Activated naive CD8-positive, alpha-beta T cell treated with anti-CD3 and anti-CD28 coated beads for 36 hours (primary cell): ENCODE measurements at places on chromosomes 12 and 14.

DNA sequence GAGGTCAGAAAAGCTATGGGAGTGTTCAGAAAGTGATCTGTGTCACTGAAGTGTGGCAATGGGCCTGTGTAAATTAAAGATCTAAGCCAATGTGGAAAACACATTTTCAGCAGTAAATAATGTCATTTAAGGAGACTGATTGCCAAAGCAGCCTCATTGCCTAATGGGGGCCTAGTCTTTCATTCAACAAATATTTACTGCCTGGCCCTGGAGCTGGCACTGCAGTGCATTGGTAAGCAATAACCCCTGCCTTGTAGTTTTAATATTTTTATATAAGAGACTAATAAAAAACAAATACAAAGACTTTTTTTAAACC lies 326.6 kb downstream of the BTG1 start:
- DNase-seq: no peak

DNA sequence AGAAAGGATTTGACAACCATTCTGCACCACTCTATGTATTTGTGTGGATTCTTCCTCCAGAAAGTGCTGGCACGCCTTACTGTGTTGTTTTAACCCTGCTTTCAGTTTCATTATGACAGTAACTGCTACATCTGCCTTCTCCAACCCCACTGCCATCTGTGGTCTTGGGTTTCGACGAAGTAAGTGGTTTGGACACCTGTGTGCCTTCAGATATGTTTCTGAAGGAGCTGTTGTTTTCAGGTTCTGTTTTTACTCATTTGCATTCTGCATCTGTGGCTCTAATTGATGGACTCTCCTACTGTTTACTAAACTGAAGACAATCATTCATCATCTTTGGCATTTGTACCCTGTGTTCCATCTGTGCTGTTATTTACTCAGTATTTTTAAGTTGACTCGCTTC lies 4.1 kb downstream of the TSHR start:
- peak; percentile 71 for DNase-seq

DNA sequence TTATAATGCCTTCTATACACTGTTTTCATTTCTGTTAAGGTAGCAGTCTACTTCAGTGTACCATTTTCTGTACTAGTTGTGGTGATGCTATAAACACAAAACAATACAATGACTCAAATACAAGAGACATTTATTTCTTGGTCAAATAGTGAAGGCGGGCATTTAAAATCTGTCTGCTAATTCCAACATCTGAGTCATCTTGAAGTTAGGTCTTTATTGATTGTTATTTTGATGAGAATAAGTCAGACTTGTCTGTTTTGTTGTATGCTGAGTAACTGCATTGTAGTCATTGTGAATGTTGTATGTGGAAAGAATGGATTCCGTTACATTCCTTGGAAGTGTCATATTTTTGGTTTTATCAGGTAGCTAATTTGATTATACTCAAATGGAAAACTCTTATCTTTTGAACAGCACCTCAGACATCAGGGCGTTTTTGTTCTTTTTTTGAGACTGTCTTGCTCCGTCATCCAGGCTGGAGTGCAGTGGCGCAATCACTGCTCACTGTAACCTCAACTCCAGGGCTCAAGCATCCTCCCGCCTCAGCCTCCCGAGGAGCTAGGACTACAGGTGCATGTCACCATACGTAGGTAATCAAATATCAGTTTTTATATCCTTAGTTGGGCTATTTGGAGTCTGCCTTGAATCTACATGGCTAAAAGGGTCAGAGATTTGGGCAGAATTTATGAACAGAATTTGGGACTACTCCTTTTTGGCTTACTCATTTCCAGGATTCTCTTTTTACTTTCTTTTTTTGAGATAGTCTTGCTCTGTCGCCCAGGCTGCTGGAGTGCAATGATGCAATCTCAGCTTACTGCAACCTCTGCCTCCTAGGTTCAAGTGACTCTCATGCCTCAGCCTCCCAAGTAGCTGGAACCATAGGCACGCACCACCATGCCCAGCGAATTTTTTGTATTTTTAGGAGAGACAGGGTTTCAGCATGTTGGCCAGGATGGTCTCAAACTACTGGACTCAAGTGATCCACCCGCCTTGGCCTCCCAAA lies 56.8 kb downstream of the PAPLN start:
- no peak for DNase-seq

- DNase-seq: no peak
These were observed 17.2 kb upstream of the ARF6 start for GRCh38 chr14:49875640-49876198.

GRCh38 chr14:54000341-54000811 lies 43.8 kb upstream of the BMP4 start:
- DNase-seq: no peak

GRCh38 chr12:57124261-57124877 lies 3.9 kb upstream of the LRP1 start:
- DNase-seq: peak; percentile 73

GRCh38 chr14:99779751-99780150 lies 13.5 kb upstream of the EML1 start:
- DNase-seq: no peak

- no peak for DNase-seq
These were observed 312.3 kb upstream of the DIO2 start for GRCh38 chr14:80523518-80524117.

GRCh38 chr14:103129301-103130016 lies 6.2 kb downstream of the TNFAIP2 start:
- no peak for DNase-seq

DNA sequence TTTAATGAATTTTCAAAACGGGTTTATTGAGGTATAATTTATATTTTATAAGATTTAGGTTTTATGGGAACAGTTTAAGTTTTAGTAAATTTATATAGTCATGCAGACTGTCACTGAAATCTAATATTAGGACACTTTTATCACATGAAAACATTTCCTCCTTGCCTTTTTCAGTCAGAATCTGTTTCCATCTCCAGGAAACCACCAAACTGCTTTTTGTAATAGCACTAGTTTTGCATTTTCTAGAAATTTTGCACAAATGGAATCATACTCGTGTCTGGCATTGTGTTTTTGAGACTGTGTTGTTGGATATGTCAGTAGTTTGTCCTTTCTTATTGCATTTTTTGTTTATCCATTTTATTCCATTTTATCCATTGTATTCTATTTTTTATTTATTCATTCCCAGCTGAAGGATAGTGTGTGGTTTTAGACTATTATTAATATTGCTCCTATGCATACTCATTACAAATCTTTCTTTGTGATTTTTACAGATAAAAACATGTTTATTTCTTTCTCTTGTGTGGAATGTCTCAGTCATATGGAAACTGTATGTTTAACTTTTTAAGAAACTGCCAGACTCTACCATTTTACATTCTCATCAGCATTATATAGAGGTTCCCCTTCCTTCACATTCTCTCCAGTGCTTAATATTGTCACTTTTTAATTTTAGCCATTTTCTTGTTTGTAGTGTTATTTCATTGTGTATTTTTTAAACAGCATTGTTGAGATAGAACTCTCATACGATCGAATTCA lies 26.5 kb downstream of the PALS1 start:
- no peak for DNase-seq
